ENCODE measurements at places on chromosomes 6 and 20.

- peak; percentile 82 for DNase-seq
Observed at GRCh38 chr6:84411060-84411629, 183.7 kb upstream of the CEP162 start.

GRCh38 chr6:159762681-159763293 is 942 bp downstream of the ACAT2 start:
- DNase-seq: no peak

- peak; percentile 44 for DNase-seq
Observed at GRCh38 chr6:113642714-113643406, 214.3 kb upstream of the MARCKS start.

DNA sequence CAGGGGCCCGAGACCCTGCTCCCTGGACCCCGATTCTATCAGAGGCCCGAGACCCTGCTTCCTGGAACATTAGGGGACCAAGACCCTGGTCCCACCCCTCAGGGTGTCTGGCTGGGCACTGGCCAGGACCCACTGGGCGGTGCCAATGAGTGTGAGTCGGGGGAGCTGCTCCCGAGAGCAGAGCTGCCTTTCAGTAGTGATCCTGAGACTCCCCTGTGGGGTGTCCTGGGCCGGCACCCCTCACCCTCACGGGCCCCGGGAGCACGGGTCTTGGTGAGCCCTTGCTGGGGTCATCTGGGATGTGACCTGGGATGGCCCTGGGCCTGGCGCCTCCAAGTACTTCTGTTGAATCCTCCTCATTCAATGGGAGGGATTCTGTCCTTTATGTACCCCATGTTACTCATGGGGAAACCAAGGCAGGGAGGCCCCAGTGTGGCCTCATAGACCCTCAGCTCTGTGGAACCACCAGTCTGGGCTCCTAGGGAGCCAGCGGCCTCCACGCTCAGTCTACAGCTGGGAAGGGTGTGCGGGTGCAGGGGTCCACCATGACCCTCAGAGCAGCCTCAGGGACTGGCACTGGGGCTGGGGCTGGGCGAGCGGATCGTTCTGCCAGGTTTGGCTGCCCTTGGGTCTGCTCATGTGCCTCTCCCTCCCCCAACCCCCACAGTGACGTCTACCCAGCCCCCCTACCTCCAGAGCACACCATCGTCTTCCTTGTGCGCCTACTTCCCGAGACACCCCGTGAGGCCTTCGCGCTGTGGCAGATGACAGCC is 25.6 kb downstream of the COL20A1 start:
- DNase-seq: no peak

- no peak for DNase-seq
Observed at GRCh38 chr20:62782149-62782892, 14.0 kb upstream of the MRGBP start.

DNA sequence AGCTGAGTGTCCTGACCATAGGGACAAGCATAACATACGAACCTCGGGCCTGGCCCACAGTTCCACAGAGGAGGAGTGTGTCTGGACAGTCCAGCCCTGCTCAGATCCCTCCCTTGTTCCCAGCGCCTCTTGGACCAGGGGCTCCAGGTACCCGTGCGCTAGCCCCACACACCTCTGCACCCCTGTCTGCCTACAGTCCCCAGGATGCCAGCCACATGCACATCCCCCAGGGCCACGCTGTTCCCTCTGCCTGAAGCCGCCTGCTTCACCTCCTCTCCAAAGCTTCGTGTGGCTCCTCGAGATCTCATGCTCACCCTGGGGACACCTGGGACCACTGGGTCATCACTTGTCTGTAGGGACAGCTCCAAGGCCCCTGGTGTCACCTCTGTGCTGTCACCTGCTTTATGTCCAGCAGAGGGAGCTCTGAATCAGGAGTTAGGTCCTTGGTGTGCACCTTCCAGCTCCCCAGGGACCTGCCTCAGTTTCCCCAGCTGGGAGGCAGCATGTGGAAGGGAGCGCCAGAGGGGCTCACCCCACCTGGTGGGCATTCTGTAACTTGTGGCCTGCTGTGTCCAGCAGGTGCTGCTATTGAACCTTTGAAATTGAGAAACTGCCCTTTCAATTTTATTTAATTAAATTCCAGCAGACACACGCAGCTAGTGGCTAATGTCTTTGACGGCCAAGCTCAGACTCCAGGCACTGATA is 7.3 kb upstream of the YTHDF1 start:
- DNase-seq: peak; percentile 15

DNA sequence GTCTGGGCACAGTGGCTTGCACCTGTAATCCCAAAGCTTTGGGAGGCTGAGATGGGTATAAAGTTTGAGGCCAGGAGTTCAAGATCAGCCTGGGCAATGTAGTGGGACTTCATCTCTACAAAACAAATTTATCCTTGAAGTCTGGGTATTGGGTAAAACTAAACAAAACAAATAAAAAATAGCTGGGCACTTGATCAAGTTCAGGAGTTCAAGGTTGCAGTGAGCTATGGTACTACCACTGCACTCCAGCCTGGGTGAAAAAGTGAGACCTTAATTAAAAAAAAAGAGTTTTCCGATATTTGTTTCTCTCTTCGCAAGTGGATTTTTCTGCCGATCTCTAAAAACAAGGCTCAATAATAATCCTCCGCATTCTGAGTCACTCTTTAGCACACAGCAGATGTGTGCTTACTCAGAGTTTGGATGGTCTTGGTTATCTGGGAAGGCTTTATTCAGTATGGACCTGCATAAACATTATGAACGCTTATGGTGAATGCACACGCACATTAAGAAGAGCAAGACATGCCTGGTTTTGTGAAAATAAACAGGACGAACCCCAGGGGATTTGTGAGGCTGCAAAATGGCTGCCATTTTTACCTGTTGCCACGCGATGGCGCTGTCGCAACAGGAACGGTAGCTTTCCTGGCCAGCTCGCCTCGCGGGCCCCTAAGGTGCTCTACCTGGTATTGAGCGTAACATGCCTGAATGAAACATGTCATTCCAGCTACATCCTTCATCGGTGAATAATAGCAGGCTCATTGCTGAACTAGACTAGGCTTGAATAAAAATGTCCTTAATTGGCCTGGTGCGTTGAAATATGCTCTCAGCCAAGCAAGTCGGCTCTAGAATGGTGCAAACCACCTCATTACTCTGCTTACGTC is 6.0 kb downstream of the OPN5 start:
- DNase-seq: peak; percentile 43

GRCh38 chr6:166763606-166764472 is 136.8 kb upstream of the RPS6KA2 start:
- DNase-seq: no peak

DNA sequence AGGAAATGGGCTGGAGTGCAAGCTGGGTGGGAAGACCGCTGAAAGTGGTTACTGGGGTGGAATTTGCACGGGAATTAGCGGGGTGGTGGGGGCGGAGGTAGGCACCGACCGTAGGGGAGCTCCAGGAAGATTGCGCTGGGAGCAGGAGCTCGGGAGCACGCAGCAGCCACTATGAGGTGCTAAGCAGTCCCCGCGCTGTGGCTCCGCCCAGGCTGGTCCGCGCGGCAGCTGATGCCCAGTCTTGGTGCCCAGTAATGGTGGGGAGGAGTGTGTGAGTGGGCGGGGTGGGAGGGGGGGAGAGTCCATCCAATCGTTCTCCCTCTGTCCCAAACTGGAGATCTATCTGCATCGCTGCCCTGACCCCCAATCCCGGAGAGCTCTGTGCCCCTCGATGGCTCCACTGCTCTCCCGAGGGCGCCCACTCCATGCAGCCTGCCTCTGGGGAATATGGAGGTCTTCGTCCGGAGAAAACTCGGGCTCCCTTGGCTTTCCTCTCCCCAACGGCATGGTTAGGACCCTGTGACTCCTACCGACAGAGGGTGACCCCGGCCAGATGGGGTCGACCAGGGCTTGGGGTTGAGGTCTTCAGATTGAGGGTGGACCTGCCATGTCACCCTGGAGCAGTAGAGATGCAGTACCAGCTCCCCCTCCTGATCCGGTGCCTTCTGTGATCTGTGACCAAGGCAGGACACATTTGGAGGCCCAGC is 5.3 kb downstream of the TP53TG5 start:
- DNase-seq: no peak

DNA sequence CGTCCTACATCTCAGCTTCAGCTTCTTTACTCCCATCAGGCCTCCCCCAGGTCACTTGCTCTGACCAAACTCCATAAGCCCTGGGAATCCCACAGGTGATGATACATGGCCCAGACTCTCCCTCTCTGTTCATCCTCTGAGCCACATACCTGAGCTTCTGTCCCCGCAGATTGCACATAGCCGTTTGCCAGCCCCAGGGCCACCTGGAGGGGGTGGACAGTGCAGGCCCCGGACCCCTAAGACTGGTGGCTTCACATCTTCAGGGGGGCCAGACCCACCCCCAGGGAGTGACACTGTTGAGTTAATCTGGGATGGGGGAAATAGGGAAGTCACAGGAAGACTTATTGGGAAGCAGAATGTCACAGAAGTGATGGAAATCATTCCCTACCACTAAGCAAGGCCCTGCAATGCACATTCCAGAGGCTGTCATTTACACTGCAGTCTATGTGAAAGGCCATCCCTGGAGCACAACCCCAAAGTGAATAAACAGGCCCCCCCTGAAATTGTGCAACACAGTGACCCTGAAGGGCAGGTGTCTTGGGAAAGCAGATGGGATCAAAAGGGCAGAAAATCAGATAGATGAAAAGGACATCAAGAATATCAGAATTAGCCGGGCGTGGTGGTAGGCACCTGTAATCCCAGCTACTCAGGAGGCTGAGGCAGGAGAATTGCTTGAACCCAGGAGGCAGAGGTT is 2.2 kb downstream of the RXRB start:
- no peak for DNase-seq
